GM12864 (cell line): ENCODE measurements at places on chromosomes 7 and 10.

DNA sequence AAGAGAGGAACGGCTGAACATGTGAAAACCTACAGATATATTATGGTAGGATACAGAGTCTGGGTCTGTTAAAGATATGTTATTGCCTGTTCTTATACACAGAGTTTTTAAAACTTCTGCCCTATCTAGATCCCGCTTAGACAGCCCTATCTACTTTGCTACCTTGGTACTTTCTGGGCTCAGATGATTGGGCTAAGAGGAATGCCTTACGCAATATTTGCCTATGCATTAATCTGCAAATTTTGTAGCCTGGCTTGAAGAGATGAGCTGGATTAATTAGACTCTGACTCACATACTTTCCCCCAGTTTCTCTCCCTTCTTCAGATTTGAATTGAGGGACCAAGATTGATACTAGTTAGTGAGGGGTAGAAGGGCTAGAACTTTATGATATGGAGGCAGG is 33.6 kb upstream of the A1CF start:
- DNase-seq: no peak

DNA sequence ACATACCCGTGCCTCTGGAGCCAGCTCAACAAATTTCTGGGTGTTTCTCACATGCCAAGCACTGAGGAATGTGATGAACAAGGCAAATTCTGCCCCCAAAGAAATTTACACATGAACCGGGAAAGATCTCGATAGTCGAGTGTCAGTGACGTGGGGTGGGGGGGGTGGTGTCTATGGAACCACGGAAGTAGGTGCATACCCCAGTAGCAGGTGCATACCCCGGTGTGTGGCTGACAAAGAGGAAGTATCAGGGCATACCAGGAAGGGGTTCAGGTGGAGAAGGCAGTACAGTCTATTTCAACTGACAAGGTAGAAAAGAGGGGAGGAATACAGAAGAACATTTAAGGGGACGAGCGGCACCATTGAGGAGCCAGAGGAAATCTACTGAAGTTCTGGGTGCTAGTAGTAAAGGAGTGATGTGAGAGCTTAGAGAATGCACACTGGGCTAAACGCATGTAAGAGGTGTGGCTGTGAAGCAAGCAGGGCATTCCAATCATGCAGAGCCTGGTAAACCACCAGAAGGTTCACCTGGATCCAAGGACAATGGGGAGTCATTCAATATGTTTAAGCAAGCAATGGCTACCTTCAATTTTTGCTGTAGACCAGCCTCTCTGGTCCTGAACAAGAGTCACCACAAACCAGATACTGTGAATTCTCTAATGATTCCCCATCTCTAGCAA is 6.2 kb downstream of the CCDC6 start:
- no peak for DNase-seq

GRCh38 chr10:96716390-96716789 is 3.9 kb downstream of the PIK3AP1 start:
- no peak for DNase-seq

DNA sequence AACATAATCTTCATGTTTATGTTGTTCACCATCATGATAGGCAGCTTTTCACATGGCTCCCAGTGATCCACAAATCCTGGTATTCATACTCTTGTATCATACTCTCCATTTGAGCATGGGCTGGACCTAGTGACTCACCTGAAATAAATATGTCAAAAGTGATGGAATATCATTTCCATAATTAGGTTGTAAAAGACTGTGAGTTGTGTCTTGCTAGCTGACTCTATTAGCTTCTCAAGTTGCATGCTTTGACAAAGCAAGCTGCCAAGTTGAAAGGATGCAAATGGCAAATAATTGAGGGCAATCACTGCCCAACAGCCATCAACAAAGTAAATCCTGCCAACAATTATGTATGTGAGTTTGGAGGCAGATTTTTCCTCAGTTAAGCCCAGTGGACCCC is 300.4 kb downstream of the AHR start:
- DNase-seq: no peak

- no peak for DNase-seq
Measured at GRCh38 chr10:113853578-113854012, 287 bp downstream of the DCLRE1A start.

DNA sequence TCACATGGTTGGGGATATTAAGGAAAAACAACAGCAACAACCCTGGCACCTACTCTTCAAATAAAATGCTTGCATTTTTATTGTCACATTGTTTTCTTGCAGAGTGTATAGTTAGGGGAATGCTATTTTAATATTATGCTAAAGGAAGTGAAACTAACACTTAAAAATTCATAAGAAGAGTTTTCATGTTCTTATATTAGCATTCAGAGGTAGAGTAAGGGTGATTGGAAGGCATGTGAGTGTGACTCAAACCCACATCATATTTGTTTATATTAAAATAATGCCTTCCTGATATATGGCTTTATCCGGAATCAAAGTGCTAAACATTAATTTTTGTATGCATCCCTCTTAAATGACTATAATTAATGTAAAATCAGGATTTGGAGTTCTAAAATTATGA is 59.8 kb upstream of the TES start:
- DNase-seq: no peak

GRCh38 chr7:38831259-38831996 is 77.6 kb downstream of the VPS41 start:
- no peak for DNase-seq

- DNase-seq: no peak
Measured at GRCh38 chr10:31745612-31746376, 182.8 kb downstream of the ARHGAP12 start.
